8988T (cell line): ENCODE measurements at places on chromosomes 3 and 15.

DNA sequence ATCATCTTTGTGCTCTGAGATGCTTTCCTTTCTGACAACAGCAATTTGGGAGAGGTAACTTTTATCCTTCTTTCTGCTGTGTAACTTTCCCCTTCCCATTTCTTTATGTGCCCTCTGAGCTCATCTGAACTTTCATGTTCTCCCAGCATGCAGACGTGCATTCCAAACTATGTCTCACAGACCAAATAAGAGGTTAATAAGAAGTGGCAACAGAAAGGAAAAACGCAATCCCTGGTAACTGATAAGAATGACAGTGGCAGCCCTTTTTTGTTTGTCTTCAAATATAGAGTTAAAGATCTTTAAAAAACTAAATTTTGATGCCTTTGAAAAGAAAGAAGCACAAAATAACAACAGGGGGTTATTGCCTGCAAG lies 533.4 kb downstream of the FOXP1 start:
- DNase-seq = no peak

DNA sequence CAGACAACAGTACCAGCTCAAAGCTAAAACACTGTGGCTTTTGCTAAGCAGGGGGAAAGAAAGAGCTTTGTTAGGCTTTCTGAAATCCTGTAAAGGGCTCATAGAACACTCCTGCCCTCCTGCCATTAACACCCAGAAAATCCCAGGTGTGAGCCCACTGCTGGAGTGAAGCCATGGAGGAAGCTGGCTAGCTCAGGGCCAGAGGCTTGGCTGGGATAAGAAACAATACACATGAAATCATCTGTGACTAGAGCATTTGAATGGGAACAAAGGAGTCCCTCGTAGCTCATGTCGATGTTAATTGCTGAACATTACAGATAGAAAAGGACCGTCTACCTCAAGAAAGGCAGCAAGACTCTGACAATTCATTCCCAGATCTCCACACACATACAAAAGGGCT lies 23.5 kb downstream of the RUVBL1 start:
- no peak for DNase-seq

GRCh38 chr3:194275291-194275690 lies 75.8 kb downstream of the CPN2 start:
- DNase-seq = peak; percentile 70

- no peak for DNase-seq
Measured at GRCh38 chr3:38564631-38565338, 68.6 kb downstream of the EXOG start.

DNA sequence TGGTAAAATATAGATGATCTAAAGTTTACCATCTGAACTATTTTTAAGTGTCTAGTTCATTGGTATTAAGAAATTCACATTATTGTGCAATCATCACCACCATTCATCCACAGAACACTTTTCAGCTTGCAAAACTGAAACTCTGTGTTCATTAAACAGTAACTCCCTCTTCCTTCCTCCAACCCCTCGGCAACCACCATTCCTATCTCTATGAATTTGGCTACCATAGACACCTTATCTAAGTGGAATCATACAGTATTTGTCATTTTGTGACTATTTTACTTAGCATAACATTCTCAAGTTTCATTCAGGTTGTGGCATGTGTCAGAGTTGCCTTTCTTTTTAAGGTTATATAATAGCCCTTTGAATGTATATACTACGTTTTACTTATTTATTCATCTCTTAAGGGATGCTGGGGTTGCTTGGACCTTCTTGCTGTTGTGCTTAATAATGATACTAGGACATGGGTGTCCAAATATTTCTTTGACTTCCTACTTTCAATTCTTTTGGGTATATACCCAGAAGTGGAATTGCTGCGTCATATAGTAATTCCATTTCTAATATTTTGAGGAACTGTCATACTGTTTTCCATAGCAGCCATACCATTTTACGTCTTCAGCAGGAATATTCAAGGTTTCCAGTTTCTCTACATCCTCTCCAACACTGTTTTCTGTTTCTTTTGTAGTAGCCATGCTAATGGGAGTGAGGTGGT lies 20.9 kb downstream of the KAT2B start:
- no peak for DNase-seq

DNA sequence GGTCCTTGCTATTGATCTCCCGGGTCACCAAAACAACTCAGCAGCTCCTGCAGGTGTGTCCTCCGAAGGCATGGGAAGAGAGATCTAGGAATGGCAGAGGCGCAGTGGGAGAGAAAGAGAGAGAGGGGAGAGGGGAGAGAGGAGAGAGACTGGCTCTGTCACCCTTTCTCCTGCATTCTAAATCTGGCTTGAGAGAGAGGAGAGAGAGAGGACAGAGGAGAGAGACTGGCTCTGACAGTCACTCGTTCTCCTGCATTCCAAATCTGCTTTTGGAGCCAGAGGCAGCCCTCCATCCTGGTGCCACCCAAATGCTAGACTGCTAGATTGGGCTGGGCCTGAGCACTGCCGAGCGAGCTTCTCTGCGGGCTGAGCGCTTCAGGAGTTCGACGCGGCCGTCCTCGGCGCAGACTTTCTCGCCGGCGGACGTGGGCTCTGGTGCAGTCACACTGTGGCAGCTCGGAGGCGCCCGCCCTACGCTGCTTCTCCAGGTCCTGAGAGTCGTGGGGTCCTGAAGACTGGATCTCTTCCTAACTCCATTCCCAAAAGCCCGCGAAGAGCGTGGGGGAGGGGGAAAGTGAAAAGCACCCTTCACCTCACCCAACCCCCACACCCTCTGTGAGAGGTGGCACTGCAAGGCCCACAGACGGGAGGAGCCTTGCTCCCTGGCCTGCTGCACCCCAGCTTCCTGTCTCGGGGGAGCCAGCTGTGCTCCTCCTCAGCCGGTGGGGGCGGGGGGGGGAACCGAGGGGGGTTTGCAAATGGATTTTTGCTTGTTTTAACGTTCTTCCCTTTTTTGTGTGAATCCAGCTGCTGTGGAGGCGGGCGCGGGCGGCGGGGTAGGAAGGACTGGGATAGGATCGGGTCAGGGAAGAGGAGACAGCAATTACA lies 222.3 kb downstream of the MEIS2 start:
- DNase-seq = no peak

GRCh38 chr3:184543843-184544512 lies 17.6 kb upstream of the EPHB3 start:
- DNase-seq = peak; percentile 85

GRCh38 chr3:125916376-125916978 lies 52.5 kb upstream of the ROPN1B start:
- DNase-seq = peak; percentile 47

DNA sequence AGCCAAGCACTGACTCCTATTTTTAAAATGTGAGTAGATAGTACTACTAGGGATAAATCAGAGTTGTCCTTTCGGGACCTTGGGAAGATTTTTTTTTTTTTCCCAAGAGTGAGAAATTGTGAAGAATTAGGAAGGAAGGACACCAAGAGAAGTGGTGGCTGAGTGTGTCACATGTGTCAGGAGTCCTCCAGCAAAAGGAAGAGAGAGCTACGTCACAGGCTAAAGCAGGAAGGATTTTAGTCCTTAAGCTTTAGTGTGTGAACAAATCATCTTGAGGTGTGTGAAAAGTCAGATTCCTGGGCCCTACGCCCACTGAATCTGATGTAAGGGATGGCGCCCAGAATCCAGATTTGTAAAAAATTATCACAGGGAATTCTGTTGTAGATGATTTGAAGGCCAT lies 172.7 kb downstream of the SERPINI1 start:
- no peak for DNase-seq

GRCh38 chr3:129855832-129856419 lies 37.6 kb downstream of the TMCC1 start:
- no peak for DNase-seq

- DNase-seq = no peak
Measured at GRCh38 chr3:142850395-142851023, 38.4 kb downstream of the PCOLCE2 start.

GRCh38 chr15:25250011-25250596 lies 188.7 kb downstream of the UBE3A start:
- peak; percentile 6 for DNase-seq

DNA sequence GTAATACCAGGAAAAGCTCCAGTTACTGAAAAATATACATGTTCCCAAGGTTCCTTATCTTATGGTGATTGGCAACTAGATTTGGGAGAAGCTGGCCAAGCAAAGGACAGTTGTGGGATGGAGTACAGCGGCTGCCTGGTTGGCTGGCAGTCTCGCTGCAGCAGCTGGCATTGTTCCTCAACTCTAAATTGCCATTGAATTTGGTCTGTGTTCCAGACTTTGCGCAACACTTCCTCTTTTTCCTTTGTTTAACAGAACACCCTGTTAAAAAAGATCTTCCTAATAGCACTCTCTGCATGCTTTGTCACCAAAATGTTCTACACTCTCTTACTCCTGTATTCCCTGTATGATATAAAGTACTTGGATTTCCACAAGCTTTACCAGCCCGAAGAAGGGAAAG lies 420.6 kb upstream of the RBMS3 start:
- DNase-seq = no peak

GRCh38 chr3:109608574-109608973 lies 271.2 kb upstream of the DPPA4 start:
- DNase-seq = no peak

DNA sequence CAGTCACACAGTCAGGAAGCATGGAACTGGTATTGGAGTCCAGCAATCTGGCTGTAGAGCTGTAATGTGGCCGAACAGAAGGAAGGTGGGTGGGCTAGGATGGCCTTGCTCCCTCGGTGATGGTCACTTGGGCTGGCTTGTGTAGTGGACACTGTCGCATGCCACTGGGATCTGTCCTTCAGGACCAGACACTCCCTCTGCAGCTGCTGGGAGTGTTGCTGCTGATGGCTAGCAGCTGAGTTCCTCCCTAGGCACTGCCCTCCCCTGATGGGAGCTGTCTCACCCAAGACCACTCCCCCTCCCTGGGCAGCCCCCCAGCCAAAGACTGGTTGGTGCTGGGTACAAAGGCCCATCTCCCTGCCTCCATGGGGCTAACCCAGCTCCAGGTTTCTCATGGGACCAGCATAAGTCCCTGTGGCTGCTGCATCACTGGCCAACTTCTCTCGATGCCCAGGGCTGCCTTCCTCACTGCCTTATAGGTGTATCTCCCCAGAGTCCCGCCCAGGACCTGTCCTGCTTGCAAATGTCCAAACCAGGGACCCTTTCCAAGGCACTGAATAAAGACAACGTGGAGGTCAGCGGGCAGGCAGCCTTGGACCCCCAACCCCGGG lies 48.4 kb downstream of the WNT7A start:
- no peak for DNase-seq

DNA sequence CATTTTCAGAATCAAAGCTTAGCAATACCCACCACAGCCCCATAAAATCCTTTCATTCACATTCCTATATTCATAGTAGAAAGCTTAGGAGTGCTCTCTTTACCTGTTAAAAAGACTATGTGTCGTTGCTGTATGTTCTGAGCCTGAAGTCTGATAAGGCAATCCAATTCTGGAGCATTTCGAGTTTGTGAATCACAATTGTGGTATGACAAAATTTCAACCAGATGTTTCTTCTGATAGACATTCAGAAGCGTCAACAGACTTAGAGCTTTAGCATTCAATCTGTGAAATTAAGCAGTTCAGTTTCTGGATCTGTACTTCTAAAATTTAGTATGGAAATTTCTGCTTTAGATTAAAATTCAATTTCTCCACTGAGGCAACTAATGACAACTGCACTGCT lies 58.3 kb downstream of the TASOR start:
- DNase-seq = no peak

DNA sequence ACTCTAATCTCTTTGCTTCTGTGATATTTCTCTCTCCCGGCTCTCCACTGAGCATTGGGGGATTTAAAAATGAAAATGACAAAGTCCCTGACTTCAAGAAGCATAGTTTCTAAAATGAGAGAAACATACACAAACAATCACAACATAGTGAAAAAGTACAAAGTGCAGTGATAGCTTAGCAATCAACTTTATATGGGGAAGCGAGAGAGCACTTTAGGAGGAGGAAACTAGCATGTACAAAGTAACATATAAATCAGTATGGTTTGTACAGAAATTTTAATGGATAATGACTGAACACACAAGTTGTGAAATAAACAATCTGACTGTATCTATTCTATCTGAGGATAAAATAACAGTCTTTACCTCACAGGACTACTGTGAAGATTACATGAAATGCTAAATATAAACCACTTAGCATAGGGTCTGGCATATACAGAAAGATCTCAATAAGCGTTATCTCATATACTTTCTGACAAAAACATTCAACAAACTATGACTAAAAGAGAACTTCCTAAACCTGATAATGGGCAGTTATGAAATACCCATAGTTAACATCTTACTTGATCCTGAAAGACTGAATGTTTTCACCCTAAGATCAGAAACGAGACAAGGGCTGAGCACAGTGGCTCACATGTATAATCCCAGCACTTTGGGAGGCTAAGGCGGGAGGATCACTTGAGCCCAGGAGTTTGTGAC lies 61.2 kb downstream of the PEAK1 start:
- DNase-seq = no peak

DNA sequence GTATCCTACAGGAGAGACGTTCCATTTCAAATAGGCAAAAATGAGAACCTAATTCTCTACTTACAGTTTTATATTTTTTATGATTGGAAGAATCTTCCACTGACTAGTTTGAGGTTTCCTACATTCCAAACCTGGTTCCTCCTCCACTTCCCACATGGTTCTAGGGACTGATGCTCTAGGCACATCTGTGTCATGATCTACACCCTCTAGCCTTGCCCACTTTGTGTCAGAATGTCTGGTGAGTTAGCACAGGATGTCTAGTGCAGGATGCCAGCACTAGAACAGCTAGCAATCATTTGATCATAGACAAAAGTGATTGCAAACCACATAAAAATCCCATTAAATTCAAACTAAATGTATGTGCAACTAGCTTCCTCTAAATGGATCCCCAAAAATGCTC lies 26.7 kb upstream of the FILIP1L start:
- no peak for DNase-seq

GRCh38 chr3:52298149-52299098 lies 10.8 kb downstream of the GLYCTK start:
- no peak for DNase-seq

GRCh38 chr3:139756529-139757103 lies 78.8 kb upstream of the NMNAT3 start:
- no peak for DNase-seq

DNA sequence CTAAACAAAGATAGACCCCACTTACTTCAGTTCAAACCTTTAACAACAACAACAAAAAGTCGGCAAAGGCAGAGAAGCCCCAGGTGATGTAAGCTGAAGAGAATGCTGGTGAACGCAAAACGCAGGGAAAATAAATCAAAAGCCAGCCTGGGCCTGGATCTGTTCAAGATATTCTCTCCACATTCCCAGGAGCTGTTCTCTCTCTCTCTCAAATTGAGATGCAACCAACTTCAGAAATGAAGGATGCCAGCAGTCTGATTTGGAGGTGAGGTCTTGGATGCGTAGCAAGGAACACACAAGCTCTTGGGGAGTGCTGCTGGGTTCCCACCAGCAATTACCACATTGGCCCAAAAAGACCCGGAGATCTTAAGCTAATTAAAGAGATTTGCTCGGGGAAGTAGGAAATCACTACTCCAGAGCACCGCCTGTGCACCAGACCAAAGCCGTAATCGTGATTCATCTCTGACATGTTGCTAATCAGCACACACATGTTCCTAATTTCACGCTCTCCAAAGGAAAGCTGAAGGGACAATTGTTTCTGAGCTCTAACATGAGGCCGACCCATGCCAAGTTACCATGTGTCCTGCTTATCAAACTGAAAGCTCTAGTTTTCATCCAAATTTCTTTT lies 37.1 kb downstream of the IL17RD start:
- no peak for DNase-seq

GRCh38 chr3:175940881-175941280 lies 1081.7 kb downstream of the NAALADL2 start:
- no peak for DNase-seq
